ENCODE measurements at places on chromosomes 4 and X.

DNA sequence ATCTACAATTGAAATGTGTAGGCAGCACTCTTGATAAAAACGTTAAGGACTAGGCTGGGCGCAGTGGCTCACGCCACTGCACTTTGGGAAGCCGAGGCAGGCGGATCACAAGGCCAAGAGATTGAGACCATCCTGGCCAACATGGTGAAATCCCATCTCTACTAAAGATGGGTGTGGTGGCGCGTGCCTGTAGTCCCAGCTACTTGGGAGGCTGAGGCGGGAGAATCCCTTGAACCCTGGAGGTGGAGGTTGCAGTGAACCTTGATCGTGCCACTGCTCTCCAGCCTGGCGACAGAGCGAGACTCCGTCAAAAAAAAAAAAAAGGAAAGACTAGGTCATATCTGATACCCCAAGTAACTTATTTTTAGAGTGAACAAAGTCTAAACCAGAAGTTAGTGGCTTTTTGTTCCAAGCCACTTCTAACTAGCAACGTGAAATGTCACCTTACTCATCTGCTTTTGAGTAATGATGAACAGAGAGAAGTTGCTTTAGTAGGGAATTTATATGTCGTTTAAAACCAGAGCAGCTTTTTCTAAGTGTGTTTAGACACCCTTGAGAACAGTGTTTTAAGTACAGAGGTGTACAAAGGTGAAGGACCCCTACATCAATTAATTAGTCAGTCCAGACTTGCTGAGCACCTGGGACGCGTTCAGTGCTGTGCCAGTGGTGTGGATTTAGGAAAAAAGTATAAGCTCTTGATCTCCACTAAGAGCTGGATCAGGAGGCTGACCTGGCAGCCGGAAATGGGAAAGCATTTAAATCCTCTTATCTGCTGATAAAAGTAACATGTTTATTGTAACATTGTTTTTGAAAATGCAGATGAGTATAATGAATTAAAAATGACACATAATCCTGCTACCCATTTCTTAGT is 23.5 kb downstream of the SPRY1 start:
- DNase-seq, result no peak

GRCh38 chr4:19774690-19775256 is 476.9 kb upstream of the SLIT2 start:
- DNase-seq, result no peak

DNA sequence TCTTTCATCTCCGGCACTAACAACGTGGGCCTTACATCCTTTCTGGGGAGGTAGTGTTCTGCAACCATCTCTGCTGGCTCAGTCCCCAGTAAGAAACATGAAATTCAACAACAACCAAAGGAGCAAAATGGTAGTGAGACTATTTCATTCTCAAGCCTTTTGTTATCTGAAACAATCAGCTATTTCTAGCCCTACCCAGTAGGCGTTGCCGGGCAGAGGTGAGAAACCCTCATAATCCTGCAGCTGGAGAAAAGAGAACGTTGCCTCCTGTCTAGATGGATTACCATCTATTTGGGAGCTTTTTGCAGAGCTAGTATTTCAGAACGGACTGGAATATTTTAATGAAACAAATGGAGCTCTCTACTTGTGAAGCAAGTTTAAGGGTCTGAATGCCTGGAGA is 66.4 kb upstream of the GPR174 start:
- no peak for DNase-seq

DNA sequence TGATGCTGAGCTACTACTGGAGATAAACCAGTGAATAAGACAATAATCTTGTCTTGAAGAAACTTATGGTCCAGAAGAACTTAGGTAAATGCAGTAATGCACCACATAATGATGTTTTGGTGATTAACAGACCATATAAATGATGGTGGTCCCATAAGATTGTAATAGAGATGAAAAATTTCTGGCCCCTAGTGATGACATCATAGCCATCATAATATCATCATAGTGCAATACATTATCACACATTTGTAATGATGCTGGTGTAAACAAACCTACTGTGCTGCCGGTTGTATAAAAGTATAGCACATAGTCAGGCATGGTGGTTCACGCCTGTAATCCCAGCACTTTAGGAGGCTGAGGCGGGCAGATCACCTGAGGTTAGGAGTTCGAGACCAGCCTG is 846.8 kb downstream of the FSTL5 start:
- DNase-seq, result no peak

GRCh38 chr4:2907226-2907625 is 56.0 kb downstream of the NOP14 start:
- no peak for DNase-seq

All from stimulated activated CD4-positive, alpha-beta T cell treated with anti-CD3 and anti-CD28 coated beads, Interleukin-15, amount 100 ng/mL, for 48 hours (primary cell).